ENCODE measurements at places on chromosomes 5 and 9.

DNA sequence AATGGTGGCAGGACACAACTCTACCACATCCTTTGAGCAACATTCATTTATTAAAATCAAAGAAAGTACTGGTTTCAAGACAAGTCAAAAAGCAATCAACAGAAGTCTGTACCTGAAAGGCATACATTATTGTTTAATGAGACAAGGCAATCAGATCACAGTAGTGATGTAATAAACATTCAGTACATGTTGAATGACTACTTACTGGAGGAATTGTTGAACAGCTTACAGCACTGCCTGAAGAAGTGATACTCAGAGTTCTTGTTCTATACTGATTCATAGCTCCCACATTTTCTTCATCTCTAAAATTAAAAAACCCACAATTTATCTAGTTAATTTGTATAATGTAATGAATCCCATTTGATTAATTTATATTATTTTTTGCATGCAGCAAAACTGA lies 18.2 kb downstream of the RIOK2 start:
- no peak for DNase-seq

GRCh38 chr5:52811067-52811749 lies 23.5 kb downstream of the ITGA1 start:
- no peak for DNase-seq

DNA sequence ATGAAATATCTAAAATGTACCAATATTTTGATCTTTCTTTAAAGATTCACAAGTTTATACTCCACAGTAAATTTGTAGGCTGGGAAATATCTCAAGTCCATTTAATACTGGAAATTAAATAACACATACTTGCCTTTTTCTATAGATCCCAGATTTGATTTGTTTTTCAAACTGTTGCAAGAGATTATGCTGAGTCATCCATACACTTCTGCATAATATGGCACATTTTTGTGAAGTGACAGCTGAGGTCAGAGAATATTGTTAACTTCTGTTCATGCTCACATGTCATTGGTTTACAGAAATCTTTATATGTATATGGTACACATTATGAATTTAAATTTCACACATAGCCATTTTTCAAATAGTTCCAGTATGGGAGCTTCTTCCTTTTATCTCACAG lies 1066.3 kb upstream of the NUDT12 start:
- DNase-seq: no peak

DNA sequence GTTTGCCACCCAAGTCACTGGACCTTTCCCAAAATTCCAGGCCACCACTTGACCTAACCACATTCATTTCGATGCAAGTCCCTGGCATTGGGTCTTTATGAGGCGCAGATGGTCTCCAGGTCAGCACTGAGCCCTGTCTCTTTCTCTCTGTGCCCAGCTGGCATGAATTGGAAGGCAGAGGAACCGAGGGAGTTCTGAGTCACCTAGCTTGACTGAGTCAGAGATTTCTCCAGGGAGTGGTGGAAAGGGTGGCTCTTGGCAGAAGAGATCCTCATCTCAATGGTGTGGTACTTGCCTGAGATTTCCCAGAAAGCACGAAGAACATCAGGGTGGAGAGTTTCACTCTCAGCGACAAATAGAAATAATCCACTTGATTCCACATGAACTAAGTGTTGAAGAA lies 43.8 kb downstream of the WDR36 start:
- DNase-seq: no peak

DNA sequence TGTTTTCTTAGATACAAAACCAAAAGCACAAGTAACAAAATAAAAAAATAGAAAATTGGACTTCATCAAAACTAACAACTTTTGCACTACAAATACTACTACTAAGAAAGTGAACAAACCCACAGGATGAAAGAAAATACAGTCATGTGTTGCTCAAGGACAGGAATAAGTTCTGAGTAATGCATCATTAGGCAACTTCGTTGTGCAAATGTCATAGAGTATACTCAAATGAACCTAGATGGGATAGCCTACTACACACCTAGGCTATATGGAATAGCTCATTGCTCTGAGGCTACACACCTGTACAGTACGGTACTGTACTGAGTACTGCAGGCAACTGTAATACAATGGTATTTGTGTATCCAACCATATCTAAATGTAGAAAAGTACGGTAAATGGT lies 88.3 kb downstream of the RAPGEF1 start:
- no peak for DNase-seq

GRCh38 chr5:113380807-113381326 lies 53.9 kb downstream of the TSSK1B start:
- no peak for DNase-seq

- DNase-seq: no peak
These were observed 289.1 kb upstream of the KLF4 start for GRCh38 chr9:107778661-107779060.

- DNase-seq: no peak
These were observed 12.3 kb downstream of the SUSD1 start for GRCh38 chr9:112162621-112163413.

GRCh38 chr5:56375011-56375410 lies 141.9 kb upstream of the ANKRD55 start:
- DNase-seq: no peak

- DNase-seq: no peak
These were observed 64.2 kb downstream of the CFAP77 start for GRCh38 chr9:132474253-132474652.

DNA sequence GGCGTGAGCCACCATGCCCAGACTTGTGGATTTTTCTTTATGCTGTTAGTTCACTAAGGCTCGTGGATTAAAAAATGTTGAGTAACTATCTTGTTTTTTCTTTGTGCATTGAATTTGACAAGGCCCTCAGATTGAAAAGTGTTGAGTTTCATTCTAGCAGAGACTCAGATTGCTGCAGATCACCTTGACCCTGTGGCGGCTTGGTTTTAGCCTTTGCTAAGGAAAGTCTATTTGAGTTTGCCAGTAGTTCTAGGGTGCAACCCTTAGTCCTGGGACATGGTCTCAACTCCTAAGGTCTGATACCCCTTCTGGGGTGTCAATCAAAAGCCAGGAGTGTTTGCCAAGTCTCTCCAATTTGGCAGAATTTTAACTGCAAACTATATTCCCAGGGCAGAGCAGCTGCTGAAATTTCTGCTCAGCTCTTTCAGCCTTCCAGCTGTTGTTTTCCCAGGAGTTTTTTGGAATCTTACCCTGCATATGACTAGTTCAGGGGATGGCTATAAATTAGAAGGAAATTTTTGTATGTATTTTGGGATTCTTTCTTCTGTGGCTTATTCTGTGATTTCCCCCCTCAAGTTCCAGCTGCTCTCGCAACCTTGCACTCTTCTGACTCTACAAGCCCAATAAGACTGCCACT lies 84.3 kb upstream of the HAND1 start:
- DNase-seq: no peak

DNA sequence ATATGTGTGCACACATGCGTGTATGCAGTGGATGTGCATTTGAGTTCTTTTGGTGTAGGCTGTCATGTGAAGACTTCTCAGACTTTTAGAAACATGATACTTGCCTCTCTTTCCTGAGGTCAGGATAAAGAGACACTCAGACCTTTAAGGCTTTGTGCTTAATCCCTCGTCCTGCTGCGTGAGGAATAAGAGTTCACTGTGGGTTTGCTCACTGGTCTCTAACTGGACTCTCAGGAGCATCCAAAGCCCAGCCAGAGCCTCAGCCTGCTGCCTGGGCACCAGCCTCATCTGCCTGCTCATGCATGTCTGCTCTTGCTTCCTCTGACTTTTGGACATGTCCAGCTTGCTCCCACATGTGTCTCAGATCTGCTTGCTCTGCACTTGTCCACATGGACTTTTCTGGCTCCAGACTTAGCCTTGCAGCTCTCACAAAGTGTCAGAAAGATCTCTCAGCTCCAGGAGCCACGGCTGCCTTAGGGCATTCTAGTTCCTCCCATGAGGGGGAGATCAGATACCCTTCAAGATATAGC lies 65.1 kb upstream of the ZNF366 start:
- no peak for DNase-seq

GRCh38 chr9:34413231-34413852 lies 36.6 kb upstream of the MYORG start:
- DNase-seq: peak; percentile 28

GRCh38 chr9:75488719-75489110 lies 400.4 kb downstream of the OSTF1 start:
- no peak for DNase-seq

- no peak for DNase-seq
These were observed 42.7 kb downstream of the NCS1 start for GRCh38 chr9:130214776-130215340.

GRCh38 chr9:137406876-137407589 lies 15.9 kb downstream of the EXD3 start:
- peak; percentile 79 for DNase-seq

GRCh38 chr9:117234103-117234502 lies 180.8 kb downstream of the ASTN2 start:
- DNase-seq: no peak

GRCh38 chr9:129720181-129720864 lies 32.5 kb downstream of the PTGES start:
- no peak for DNase-seq

DNA sequence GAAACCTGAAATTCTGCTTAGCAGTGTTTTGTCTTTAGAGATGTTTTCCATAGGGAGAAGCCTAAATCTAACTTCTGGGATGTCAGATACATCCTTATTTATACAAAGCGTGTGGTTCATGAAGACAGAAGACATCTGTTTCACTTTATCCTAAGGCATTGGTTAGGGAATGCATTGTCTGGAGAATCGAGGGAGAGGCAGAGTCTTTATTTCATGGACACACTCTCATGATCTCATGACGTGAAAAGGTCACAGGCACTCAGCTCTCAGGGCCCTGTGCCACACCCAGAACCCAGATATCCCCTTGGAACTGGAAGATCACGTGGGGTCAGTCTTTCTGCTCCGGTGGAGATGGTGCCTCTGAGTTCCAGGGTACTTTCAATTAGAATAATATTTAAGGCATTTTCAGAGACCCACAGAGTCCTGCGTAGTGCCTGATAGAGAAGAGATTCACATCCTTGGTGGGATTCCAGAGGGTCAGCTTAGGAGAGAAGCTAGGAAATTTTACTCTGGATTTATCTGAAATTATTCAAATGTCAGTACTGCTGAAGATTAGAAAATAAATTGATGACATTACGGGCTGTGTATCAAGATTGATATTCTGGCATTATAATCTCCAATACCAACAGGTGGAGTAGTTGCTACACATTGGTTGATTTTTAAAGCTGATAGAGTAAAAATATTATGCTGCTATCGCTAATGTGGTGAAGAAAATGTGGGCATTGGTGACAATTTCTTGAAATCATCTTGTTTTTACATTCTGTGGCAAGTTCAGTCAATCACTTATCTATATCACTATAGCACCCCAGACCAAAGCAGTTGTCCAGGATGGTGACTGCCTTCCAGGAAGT lies 378.3 kb downstream of the MTRR start:
- DNase-seq: no peak

- no peak for DNase-seq
These were observed 582.5 kb downstream of the ELAVL2 start for GRCh38 chr9:23243523-23243922.

DNA sequence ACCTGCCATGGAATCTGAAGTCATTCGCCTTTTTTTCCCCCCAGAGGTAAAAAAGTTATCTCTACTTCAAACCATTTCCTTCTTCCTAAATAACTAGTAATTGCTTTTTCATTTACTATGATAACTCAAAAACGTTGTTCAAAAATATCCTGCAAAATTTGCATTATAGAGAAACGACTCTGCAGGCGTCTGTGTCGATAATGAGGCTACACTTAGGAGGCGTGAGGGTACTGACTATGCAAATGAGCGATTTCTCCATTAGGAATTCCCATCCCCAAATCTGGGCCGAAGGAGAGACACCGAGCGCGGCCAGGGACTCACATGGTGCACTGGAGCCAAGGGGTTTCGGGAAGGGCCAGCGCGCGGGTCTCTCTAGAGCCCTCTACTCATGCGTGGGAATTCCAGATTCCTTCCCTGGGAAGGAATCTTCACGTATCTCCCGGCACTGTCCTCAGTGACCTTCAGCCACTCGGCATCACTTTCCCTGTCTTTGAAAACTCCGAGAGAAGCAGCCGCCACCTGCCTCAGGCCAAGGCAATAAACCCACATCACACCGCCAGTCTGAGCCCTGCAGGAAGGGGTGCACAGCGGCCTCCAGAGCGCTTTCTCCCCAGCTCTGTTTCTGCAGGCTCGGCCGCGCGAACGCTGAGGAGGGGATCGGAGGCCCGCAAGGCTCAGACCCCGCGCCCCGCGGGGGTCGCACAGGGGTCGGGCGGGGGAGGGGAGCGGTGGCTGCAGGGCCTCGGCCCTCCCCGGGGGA lies 718 bp upstream of the DENND4C start:
- no peak for DNase-seq

DNA sequence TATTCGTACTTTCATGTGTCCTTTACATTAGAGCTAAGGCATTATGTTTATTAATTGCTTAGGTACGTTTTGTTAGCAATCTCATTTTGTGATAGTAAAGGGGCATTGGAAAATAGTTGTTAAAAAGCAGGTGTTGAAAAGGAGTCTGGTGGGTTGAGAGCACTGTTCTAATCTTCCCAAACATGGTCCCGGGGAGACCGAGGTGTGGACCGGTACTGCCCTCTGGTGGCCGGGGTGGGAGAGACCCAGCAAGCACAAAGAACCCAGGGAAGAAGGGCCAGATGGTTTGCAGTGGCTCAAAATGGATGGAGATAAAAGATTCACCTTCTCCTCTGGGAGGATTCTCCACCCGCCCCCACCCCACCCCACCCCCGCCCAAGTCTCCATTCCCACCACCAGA lies 26.1 kb downstream of the IDNK start:
- peak; percentile 60 for DNase-seq

DNA sequence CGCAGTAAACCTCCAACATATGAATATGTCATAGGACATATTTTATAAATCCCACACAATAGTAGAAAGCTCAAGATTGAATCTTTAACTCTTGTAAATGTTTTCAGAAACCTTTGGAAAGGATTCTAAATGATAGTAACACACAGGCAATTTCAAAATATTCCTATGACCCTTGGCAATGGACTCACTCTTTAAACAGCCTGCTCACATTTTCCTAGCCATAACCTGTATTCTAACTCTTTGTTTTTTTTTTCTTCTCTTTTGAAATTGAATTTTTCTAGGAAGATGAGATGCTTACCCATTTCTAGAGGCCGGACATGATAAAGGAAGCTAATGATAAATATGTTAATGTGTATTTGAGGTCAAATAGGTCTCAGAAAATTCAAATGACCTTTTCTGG lies 29.6 kb downstream of the GRIN3A start:
- DNase-seq: no peak

GRCh38 chr9:90972057-90972456 lies 170.4 kb downstream of the SYK start:
- DNase-seq: no peak

DNA sequence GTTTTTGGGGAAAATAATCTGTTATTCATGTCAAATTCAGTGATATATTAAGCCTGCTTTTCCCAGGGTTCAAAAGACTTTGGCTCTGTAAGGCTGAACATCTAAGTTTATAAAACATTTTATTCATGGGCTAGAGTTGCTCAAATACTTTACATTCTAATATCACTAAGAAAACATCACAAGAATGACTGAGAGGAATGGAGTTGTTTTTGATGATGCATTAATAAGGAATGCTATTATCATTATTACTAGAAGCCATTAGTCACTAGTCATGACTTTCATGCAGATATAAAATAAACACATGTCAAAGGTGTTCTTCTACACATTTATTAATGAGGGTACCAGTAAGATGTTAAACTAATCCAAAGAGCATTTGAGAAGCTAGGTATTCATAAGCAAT lies 185.5 kb upstream of the KCNN2 start:
- no peak for DNase-seq

- DNase-seq: no peak
These were observed 197.8 kb downstream of the FRMD3 start for GRCh38 chr9:83340451-83340850.

- no peak for DNase-seq
These were observed 14.2 kb upstream of the CCDC180 start for GRCh38 chr9:97293207-97293721.

GRCh38 chr9:129551393-129551973 lies 69.4 kb downstream of the C9orf50 start:
- DNase-seq: no peak
